ENCODE measurements at places on chromosomes 16 and 17. TPM values are rescaled to one million over a fixed set of nuclear protein-coding genes. Genes with fewer than 3 reads are reported as not detected.

Gene TSC2
- total RNA-seq: 115 TPM

Gene PRDM7
- not detected for total RNA-seq

Gene RCVRN
- 0.28 TPM for total RNA-seq

Gene TCAP
- total RNA-seq: 0.43 TPM

Gene CA4
- total RNA-seq: 394 TPM

Gene GRAP
- 0.79 TPM for total RNA-seq

Gene LRRC75A
- 75.3 TPM for total RNA-seq

Gene SCN4A
- not detected for total RNA-seq

Gene CCDC200
- total RNA-seq: not detected

Gene ZNF469
- 0.70 TPM for total RNA-seq

Gene TERB1
- 0.11 TPM for total RNA-seq

Gene CCDC102A
- 2.8 TPM for total RNA-seq
